ENCODE measurements at places on chromosomes 5 and 9.

DNA sequence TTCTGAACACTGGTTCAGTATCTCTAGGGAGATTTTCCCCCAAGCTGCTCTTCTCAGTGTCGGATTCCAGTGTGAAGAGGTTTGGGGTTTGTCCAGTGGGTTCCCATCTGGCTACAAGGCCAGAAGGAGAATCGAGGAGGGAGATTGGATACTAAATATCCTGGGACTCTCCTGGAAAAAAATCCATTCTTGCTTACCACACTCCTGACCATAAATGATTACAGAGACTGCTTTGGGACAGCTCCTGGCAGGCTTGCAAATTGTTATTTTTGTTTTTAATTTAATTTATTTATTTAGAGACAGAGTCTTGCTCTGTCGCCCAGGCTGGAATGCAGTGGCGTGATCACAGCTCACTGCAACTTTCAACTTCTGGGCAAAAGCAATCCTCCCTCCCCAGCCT, 4.7 kb upstream of the SUSD1 start:
- no peak for DNase-seq

DNA sequence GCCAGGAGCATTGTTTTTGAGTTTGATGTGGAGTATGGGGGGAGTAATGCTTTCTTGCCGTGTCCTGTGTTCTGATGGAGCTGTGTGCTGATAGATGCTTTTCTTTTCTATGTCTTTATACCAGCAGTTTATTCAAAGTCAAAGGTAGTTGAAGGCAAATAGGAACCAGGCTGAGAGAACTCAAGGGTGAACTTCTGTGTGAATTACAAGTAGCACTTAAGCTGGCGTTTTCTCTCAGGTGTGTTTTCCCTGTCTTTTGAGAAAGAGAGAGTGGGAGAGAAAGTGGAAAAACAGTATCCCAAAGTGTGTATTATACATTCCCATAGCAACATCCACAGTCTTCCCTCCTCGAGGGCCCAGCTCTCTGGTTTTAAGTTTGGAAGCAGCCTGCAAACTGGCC, 1.5 kb downstream of the TNFAIP8 start:
- no peak for DNase-seq

DNA sequence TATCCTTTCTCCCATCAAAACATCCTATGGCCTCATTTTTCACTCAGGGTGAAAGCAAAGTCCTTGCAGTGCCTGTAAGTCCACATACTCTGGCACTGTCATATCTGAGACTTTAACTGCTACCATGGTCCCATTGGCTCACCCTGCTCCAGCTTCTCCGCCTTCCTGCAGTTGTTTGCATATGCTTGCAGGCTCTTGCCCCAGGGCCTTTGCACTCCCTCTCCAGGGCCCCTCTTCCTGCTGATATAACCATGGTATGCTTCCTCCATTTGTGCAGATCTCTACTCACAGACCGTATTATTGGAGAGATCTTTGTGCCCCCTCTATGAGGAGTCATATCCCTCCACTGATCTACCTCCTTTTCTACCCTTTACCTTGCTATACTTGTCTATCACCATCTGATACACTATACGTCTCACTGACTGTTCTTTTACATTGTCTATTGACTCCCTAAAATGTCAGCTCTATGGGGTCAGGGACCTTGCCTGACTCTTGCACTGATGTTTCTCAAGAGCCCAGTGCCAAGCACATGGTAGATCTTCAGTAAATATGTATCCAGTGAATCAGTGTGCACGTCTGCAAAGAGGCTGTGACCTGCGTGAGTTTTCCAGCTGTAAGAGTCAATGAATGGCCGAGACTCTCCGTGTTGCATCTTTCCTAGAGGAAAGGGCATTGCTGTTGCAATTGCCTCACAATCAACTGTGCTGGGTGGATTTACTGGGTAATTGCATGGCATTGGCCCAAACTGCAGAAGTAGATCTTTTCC, 81.7 kb upstream of the CPEB4 start:
- DNase-seq = no peak

GRCh38 chr5:139633295-139634027, 14.7 kb upstream of the CXXC5 start:
- peak; percentile 59 for DNase-seq

DNA sequence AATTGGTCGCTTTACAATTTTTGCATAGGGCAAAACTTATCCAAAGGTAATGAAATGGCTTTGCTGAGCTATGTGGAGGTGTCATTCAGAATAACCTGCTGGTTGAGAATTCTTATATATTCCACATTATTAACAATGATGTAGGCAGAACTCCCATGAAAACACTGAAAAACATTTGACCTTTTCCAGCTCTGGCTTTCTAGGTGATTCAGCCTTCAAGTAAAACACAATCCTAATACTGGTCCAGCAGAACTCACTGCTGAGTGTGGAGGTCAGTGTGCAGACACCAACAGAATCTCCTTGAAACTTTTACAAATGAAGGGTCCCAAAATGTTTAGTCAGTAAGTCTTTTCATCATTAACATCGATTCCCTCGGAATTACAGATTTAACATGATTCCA, 162.0 kb upstream of the EFNA5 start:
- DNase-seq = no peak

- DNase-seq = peak; percentile 97
These were observed at the start of gene DMRT2 for GRCh38 chr9:1050125-1050895. DMRT2 (plus strand) TSS chr9:1050357; CDS start chr9:1051614, 1,257 bp downstream.

DNA sequence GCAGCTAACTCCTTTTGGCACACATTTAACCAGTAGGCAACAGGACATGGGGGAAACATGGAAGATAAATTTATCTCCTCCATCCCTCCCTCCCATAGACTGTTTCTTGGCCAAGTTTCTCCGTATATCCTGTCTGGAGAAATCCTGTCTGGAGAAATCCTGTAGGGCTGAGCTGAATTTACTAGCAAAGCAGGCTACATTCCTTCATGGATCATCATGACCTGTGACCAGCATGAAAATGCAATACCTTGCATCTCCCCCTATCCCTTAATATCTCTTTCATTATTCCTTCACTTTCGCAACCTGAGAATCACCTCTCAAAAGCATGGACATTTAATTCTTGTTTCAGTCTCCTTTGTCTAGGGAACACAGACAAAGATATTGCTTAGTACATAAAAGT, 379.1 kb downstream of the PSAT1 start:
- DNase-seq = no peak

DNA sequence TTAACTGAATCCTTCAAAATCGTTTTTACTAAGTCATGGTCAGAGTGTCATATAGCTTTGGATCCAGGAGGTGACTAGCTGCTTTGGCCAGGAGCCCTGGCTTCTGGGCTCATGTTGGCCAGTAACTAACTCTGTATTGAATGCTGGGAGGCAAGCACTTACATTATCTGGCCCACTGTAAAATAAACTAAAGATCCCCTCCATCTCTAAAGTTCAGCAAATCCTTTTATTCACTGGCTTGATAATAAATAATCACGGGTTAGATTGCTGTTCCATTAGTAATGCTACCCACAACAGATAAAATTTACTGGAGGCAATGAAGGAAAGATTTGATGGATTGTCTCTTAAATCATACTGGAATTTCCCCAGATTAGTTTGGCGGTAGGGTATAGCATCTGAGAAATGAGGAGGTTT, 382.2 kb upstream of the TLE4 start:
- DNase-seq = no peak

- no peak for DNase-seq
These were observed 48.6 kb downstream of the UBE2QL1 start for GRCh38 chr5:6497262-6497661.

DNA sequence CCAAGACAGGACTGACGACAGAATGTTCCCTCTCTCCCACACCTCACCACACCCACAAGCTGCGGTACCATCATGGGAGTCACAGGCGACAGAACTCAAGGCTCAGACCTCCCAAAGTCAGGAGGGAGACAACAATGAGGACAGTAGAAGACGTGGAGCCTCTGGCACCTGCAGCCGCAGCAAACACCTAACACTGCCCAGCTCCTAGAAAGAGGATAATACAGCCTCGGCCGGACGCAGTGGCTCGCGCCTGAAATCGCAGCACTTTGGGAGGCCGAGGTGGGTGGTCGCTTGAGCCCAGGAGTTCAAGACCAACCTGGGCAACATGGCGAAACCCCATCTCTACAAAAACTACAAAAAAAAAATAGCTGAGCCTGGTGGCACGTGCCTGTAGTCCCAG, 13.2 kb upstream of the PRDM12 start:
- no peak for DNase-seq

DNA sequence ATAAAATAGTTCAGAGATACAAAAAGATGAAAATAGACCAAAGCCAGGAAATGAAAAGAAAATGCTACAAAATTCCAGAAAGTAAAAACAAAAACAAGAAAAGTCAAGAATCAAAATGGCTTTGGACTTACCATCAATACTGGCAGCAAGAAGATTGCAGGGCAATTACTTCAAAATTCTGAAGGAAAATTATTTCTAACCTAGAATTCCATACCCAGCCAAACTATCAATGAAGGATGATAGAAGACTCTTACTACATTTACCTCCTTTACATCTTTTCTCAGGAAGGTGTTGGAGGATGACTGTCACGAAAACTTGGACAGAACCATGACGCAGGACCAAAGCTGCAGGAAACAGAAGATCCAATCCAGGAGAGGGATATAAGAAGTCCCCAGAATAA, 46.8 kb downstream of the EGFLAM start:
- no peak for DNase-seq

DNA sequence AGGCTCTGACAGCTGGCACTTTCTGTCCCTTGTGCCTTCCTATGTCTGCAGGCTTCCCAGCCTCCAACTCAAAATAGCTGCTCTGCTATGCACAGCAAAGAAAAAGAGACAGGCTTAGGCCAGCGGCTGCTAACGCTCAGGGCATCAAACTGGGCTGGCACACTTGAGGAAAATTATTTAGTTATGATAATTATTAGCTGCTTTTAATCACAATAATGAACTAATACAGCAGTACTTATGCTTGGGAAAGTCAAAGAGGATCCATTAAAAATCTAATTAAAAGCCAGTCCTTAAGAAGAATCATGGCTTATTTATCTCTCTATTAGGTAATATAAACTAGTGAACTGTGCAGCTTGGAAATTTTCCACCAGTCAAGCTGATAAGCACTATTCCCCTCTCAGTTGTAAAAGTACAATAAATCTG, 233.2 kb downstream of the SLIT3 start:
- DNase-seq = no peak

GRCh38 chr9:77752554-77752953, 104.4 kb upstream of the GNA14 start:
- no peak for DNase-seq

GRCh38 chr5:43363445-43364152, 48.6 kb downstream of the CCL28 start:
- no peak for DNase-seq

DNA sequence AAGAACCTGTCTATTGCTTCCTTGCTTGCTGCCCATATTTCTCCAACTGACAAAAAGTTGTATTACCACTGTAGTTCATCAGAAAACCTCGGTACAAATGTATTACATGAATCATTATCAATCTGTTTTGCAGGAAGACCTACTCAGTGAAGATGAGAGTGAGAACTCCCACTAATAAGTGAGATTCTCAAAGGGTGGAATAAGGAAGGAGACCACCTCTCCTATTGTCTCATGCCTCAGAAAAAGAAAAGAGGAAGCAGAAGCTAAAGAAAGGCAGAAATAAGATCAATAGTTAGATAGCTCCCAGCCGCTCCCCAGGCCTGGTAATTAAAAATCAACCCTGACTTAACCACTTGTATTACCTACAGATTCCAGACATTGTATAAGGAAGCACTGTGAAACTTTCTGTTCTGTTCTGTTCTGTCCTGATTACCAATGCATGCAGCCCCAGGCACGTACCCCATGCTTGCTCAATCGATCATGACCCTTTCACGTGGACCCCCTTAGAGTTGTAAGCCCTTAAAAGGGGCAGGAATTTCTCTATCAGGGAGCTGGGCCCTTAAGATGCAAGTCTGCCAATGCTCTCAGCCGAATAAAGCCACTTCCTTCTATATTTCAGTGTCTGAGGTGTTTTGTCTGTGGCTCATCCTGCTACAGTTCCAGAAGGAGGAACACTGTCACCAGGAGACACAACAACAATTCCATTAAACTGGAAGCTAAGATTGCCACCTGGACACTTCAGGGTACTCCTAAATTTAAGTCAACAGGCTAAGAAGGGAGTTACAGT, 152.5 kb upstream of the COX7C start:
- no peak for DNase-seq

DNA sequence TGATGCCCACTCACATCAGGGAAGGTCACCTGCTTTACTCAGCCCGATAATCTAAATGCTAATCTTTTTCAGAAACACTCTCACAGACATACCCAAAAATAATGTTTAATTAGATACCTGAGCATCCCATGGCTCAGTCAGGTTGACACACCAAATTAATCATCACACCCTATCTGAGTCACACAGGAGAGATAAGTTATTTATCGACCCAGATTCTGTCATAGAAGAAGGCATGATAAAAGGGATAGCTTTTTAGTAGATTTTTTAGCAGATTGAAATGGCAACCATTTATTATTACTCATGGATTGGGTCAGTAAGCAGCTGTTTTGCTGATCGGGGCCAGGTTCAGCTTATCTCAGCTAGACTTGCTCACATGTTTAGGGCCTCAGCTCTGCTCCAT, 97.8 kb upstream of the TYRP1 start:
- DNase-seq = no peak

GRCh38 chr5:32584646-32585045, 711 bp upstream of the SUB1 start:
- DNase-seq = no peak

- DNase-seq = no peak
These were observed 33.5 kb upstream of the CEMIP2 start for GRCh38 chr9:71801826-71802225.

DNA sequence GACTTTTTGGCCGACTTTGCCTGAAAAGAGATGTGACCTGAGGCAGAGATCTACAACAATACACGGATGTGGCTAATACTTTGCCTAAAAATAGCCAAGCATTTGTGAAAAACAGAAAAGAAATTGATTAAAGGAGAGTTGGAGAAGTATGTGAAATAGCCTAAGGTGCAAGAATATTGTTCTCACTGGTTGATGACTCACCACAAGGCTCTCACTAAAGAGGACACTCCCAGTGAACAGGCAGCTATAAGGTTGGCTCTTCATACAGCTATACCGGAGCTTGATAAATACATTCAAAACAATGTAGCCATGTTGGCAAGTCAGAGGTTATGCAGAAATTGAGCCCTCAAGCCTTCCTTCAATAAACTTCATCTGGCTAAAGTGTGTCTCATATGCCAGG, 317.2 kb upstream of the GRAMD2B start:
- no peak for DNase-seq

GRCh38 chr5:124341066-124341858, 405.2 kb downstream of the ZNF608 start:
- DNase-seq = no peak

DNA sequence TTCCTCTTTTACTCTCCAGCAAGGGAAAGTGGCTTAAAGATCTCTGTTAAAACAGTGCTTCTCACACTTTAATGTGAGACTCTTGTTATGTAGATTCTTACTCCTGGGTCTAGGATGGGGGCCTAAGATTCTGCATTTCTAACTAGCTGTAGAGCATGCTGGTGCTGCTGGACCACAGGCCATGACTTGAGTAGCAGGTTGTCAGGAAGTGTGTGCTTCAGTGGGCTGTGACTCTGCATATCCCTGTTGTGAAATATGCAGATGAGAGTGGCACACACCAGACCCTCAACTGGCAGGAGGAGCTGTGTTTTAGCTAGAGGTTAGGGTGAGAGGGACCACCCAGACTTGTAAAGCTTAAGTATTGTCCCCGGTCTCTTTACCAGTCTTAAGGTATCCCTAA, 191.1 kb upstream of the DMRT1 start:
- DNase-seq = no peak

- no peak for DNase-seq
These were observed 40.0 kb downstream of the HRH2 start for GRCh38 chr5:175697846-175698245.

GRCh38 chr9:128669786-128670185, 13.1 kb upstream of the DYNC2I2 start:
- no peak for DNase-seq

- no peak for DNase-seq
These were observed 4.3 kb downstream of the MGAT4B start for GRCh38 chr5:179802207-179802883.
